Stimulated activated CD8-positive, alpha-beta memory T cell treated with anti-CD3 and anti-CD28 coated beads, Interleukin-2, amount 100 ng/mL, for 1 hour (primary cell): ENCODE measurements at places on chromosomes 2 and 18.

GRCh38 chr18:43396266-43396665 lies 119.0 kb upstream of the SYT4 start:
- DNase-seq, result no peak

GRCh38 chr2:188580738-188581137 lies 289.1 kb downstream of the GULP1 start:
- no peak for DNase-seq

DNA sequence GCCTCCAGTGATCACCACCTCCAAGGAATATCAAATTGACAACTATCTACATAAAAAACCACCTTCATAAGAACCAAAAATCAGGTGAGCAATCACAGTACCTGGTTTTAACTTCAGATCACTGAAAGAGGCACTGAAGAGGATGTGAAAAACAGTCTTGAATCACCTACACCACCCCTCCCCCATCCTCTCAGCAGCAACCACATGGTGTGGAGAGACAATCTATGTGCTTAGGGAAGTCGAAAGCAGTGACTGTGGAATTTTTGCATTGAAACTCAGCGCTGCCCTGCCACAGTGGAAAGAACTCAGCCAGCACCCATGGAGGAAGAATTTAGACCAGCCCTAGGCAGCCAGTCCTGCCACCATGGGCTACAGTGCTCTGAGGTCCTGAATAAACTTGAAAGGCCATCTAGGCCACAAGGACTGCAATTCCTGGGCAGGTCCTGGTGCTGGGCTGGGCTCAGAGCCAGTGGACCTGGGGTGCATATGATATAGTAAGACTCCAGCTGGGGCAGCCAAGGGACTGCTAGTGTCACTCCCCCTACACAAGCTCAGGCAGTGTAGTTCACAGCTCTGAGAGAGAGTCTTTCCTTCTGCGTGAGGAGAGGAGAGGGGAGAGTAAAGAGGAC lies 75.6 kb downstream of the ATL2 start:
- no peak for DNase-seq

DNA sequence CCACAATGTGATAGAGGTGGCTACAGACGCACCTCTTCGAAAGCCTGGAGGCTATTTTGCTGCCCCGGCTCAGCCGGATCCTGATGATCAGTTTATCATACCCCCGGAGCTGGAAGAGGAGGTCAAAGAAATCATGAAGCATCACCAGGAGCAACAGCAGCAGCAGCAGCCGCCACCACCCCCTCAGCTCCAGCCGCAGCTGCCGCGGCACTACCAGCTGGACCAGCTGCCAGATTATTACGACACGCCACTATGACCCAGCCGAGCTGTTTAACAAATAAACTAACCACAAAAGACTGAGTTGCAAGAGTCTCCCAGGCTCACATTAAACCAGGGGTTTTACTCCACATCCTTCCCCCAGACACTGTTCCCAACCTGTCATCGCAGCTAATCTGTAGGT lies 263.8 kb downstream of the PHLPP1 start:
- no peak for DNase-seq

DNA sequence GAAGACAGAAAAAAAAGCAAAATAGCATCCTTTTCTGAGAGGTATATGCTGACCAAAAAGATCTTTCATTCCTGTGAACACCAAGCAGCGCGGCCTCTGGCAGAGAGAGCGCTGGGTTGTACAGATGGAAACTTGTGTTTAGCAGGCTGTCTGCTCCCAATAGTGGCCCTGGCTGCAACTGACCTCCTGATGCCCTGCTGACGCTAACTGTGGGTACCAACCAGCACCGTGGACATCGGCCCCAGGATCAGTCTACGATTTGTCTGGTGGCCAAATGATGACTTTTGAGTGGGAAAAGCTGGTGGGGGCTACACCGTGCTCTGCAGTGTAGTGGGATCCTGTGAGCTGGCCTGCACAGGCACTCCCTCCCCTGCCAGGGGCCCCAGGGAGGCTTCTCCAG lies 15.7 kb downstream of the COA5 start:
- DNase-seq, result no peak

DNA sequence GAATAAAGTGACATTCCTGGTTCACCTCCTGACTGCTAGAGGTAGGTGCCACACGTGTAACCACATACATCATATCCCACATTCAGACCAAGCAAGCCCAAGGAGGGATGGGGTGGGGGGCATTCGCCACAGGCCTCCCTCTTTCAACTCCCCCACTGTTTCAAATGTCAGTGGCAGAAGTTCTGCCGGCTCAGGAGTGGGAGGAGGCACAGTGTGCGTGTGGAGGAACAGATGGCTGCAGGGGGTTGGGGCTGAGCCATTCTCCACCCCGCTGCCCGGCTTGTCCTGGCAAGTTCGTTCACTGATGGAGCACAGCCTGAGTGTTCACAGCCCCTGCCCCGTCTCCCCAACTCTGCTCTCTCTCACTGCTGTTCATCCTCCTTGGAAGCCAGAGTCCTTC lies 75.4 kb upstream of the TANC1 start:
- DNase-seq, result no peak

DNA sequence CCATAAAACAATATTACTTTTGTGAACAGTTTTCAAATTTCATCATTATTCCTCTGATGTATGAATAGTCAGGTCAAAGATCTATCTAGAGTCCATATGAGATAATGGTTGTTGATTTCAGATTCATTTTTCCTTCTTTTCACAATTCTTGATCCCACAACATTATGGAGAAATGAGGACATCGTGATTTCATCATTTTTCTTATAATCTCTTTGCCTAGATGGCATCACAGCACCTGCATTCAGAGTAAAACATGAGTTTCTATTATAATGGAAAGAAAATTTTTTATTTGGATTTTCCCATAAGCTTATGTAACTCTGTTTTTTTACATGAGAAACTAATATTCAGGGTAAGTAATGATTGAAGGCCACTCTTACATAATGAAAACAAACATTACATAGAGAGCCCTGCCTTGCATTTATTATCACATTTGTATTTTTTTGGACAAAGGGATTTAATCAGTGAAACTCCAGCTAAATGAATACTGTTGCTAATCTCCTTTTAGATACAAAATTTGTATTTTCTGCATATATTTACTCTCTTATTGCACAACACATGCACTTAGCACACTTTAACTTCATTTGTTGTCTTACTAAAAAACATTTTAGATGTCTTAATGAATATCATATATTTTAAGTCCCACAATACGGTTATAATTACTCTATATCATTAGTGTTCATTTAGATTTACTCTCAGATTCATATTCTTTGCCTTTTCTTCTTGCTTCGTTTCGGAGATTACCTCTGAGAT lies 188.4 kb upstream of the KYNU start:
- no peak for DNase-seq

DNA sequence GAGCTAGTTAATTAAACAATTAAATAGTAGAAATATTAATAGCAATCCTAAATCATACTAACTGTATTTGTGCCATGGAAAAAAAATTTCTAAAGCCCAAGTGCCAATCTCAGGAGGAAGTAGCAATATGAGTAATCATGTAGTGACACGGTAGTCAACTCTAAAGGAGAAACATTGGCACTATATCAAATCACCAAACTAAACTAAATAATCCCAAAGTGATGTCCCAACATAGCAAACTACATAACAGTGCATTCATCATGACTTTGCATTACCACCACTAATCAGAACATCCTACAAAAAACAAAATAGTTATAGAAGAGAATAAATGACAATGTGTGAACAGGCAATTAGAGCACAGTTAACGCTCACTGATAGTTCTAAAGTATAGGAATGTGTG lies 195.1 kb downstream of the EXOC6B start:
- DNase-seq, result no peak

DNA sequence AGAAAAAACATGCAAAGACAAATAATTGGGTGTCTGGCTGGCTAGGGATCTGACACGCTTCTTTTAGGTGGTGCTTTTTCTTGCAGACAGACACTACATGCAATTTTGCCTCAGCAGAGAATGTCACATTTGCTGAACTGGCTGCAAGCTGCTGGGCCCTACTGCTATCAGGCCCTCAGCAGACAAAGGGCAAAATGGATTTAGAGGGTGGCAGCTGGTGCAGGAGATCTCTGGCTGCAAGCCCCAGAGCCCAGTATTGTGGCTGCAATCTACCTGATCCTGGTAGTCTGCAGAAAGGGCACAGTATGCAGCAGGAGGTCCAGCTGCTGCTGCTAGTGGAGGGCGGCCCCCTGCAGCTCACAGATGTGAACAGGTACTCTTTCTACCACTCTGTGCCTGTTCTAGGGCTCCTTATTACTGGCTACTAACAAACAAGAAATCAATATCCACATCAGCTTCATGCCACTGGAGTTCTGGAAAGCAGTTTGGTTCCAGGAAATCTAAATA lies 796.7 kb upstream of the CELF4 start:
- DNase-seq, result no peak

- DNase-seq, result no peak
Measured at GRCh38 chr2:168439536-168439935, 16.5 kb upstream of the CERS6 start.

DNA sequence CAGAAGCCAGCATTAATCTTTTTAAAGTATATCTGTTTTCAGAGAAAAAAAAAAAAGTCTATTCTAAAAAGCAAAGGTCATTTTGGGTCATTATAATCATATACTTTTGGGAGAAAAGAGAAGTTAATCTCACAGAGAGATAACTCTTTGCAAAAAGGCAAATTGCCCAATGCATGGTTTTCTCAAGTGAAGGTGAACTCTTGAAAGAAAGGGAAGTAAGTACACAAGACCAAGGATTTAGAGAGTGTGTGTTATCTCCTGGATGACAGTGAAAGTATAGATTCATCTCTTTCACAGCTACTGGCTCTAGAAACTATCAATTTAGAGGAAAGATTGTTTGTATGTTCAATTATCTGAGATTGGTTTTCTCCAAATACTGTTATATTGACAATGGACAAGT lies 151.4 kb downstream of the CD8B2 start:
- DNase-seq, result no peak
